Bronchial smooth muscle cell (primary cell): ENCODE measurements at places on chromosomes 16 and 17. TPM values are rescaled to one million over a fixed set of nuclear protein-coding genes. Genes with fewer than 3 reads are reported as not detected.

SLFN12L gene
- total RNA-seq: under 0.01 and 0.16 TPM in 2 replicates

COA3 gene
- 70.6 and 86.2 TPM in 2 replicates for total RNA-seq

DCXR gene
- 25.1 and 30.3 TPM in 2 replicates for total RNA-seq

SPATA22 gene
- total RNA-seq: not detected in 2 replicates

PRCD gene
- 8.0 and 11.2 TPM in 2 replicates for total RNA-seq

C16orf74 gene
- total RNA-seq: 3.9 and 11.5 TPM in 2 replicates

HSF4 gene
- total RNA-seq: 29.5 and 58.1 TPM in 2 replicates

CFDP1 gene
- 78.0 and 88.0 TPM in 2 replicates for total RNA-seq

SALL1 gene
- 0.16 and 0.34 TPM in 2 replicates for total RNA-seq

DUSP3 gene
- total RNA-seq: 29.8 and 37.2 TPM in 2 replicates

SLC2A4 gene
- total RNA-seq: 0.09 and 0.16 TPM in 2 replicates

KRTAP1-1 gene
- total RNA-seq: not detected in 2 replicates

STH gene
- total RNA-seq: not detected in 2 replicates

HOXB5 gene
- total RNA-seq: 0.09 and 0.16 TPM in 2 replicates

TNP2 gene
- not detected in 2 replicates for total RNA-seq

PITPNM3 gene
- total RNA-seq: 0.26 and 0.63 TPM in 2 replicates

TEKT5 gene
- total RNA-seq: 0.34 TPM in 1 of 2 replicates, not detected in the other

TPSB2 gene
- total RNA-seq: not detected in 2 replicates

CDH11 gene
- 156 and 594 TPM in 2 replicates for total RNA-seq

MSLN gene
- not detected in 2 replicates for total RNA-seq

IL34 gene
- total RNA-seq: 2.4 and 3.9 TPM in 2 replicates

GPRC5B gene
- 10.9 and 48.9 TPM in 2 replicates for total RNA-seq

TSPOAP1 gene
- 0.26 and 1.1 TPM in 2 replicates for total RNA-seq

PYDC1 gene
- total RNA-seq: not detected in 2 replicates

KCNJ2 gene
- 26.5 and 52.5 TPM in 2 replicates for total RNA-seq

C16orf89 gene
- 2.5 TPM in 1 of 2 replicates, not detected in the other for total RNA-seq

CPNE2 gene
- 9.6 and 22.8 TPM in 2 replicates for total RNA-seq

SLC52A1 gene
- total RNA-seq: 0.32 TPM in 1 of 2 replicates, not detected in the other

PRM2 gene
- not detected in 2 replicates for total RNA-seq

CACNG5 gene
- not detected in 2 replicates for total RNA-seq

ORAI3 gene
- total RNA-seq: 42.8 and 43.8 TPM in 2 replicates

MT3 gene
- total RNA-seq: not detected in 2 replicates

KRTAP9-2 gene
- total RNA-seq: not detected in 2 replicates

PRSS36 gene
- total RNA-seq: 0.17 and 0.47 TPM in 2 replicates

CD19 gene
- not detected in 2 replicates for total RNA-seq

TMEM220 gene
- total RNA-seq: 3.3 and 5.2 TPM in 2 replicates
